ENCODE measurements at places on chromosomes 6 and 20.

DNA sequence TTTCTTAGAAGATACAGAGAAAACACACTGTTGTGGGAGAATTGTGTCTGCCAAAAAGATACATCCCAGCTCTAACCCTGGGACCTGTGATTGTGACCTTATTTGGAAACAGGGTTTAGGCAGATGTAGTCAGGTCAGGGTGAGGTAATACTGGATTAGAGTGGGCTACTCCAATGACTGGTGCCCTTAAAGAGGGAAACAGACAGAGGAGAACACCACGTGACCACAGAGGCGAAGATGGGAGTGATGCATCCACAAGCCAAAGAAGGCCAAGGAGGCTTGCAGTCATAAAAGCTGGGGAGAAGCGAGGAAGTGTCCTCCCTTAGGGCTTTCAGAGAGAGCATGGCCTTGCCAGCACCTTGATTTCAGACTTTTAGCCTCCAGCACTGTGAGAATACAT, 35.6 kb downstream of the SLC52A3 start:
- no peak for DNase-seq

DNA sequence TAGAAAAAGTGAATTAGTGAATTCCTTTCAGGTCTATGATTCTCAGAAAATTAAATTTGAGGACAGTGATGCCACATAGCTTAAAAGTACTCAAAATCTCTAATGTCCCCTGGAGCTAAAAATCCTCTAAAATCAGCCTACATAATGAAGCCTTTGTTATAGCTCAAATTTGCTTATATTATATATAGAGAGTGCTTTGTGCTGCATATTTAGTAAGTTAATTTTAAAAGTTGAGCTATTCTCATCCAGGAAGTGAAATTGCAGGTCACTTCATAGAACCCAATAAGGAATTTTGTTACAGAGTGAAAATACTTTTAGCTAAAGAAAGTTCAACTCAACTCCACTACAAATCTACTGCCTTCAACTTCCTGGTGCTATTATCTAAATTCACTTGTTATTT, 507.5 kb upstream of the MAP3K7 start:
- no peak for DNase-seq

DNA sequence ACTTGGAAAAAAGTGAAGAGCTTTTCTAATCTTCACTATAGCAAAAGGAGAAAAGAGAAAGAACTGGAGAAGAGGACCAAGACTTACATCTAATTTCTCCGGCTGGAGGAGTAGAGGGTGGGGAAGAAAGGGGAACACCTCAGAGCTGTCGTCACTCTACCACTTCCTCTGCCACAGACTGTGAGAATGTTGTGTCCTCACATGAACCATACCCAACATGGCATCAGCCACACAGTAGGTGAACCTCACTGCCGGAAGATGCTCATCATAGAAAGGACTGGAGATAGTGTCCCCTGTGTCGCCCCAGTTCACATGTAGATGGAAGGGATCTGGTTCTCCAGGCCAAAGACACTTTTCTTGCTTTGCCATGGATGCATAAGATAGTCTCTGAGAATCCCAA, 604.4 kb upstream of the NOX3 start:
- DNase-seq = no peak

GRCh38 chr6:43331891-43332290, 23.3 kb upstream of the CRIP3 start:
- DNase-seq = no peak

- no peak for DNase-seq
These were observed 1308.9 kb upstream of the MAP3K7 start for GRCh38 chr6:91895599-91896285.
